Activated T-helper 1 cell treated with anti-CD3 and anti-CD28 coated beads, Interleukin-2, amount 50 U/mL, for 16 hours (primary cell): ENCODE measurements at places on chromosomes 5 and 9.

GRCh38 chr9:129677456-129677855 lies 12.0 kb downstream of the PRRX2 start:
- DNase-seq, result no peak

GRCh38 chr5:17839848-17840247 lies 205.6 kb downstream of the TAF11L14 start:
- no peak for DNase-seq

DNA sequence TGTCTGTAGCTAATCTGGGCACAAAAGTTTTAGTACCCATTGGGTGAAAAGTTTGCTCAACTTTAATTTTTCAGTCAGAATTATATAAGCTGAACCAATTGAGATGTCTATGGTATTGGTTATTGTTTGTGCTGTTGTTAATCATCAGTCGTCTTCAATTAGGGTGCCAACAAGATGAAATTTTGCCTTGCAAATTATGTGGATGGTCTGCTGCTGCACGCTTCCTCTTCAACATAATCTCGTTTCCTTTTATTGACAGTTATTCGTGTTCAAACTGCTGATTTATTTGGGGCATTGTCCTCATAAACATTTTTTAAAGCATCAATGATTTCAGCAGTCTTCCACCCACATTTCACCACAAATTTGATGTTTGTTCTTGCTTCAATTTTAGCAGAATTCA lies 194.0 kb downstream of the HTR1A start:
- DNase-seq, result no peak

DNA sequence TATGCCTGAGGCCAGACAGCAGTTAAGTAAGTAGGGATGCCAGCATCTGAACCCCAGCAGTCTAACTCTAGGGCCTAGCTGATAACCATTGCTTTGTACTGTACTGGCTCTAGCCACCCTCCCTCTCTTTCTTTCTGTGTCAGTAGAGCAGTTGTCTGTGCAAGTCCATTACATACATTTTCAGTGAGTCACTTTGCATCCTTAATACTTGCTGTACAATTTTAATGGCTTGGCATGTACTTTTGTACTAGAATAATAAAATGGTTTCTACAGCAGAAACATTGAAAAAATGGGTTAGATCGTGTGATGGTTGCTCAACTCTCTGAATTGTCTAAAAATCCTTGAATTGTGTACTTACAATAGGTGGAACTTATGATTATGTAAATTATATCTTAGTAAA lies 1.5 kb upstream of the TTC39B start:
- DNase-seq, result no peak

GRCh38 chr5:139399501-139400121 lies 4.3 kb downstream of the SPATA24 start:
- DNase-seq, result no peak

GRCh38 chr5:159001247-159001646 lies 98.5 kb downstream of the EBF1 start:
- DNase-seq, result no peak

DNA sequence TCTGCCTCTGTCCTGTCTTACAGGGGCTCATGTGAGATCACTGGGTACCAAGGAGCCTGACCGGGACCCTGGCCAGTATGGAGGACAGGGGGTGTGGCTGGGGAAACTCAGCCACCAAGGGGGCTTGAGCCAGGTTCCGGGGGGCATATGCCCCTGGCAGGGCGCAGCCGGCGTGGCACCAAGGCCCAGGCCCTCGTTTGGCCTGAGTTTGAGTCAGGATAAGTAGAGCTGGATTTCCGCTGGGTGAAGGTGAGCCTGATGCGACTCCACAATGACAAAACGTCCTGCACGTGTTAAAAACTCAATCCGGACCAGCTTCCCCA lies 616 bp upstream of the TSPAN17 start:
- no peak for DNase-seq

DNA sequence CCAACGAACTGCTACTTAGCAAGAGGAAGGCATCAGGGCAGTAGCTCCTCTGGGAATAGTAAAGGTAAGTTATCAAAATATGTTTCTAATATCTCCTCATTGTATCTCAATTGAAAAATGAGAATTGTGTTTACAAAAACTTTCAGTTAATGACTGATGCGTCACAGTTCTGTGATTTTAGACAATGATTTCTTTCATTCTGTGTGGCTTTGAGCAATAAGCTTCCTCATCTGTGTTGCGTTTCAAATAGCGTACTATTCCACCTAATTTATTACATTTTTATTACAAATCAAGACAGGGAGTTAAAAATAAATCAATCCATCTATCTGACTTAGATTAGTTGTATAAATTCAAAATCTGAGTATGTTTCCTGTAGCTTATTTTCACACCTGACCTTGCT lies 145.0 kb downstream of the CAAP1 start:
- DNase-seq, result no peak

DNA sequence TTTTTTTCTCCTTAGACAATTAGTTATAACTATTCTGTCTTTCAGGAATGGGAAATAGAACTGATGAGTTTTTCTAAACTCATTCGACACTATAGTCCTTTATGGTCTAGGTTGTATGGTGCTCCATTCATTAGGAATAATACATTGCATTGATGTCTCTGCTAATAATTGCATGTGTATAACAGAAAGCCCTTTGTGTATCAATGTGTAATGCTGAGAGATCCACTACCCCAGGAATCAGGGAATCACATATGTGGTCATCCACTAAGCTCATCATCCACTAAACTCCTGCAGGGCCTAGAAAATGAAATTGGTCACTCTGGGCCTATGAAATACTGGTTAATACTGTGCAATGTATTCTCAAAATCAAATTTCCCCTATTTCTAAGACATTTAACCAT lies 242.0 kb upstream of the CDH18 start:
- no peak for DNase-seq

DNA sequence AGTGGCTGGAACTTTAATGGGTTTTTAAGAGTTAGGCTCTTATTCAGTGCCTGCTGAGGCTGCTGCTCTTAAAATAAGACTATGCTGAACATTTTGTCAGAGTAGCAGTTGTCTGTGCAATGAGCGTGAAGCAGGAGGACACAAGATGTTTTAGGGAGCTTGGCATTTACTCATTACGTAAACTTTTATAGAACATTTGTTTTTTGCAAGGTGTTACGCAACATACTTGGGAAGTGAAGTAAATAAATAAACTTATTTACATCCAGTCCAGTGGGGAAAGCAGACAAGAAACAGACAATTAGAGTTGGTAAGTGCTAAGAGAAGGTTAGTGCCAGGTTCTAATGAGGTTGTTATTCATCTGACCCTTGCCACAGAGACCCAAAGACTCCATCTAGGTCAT lies 226.0 kb downstream of the HINT1 start:
- no peak for DNase-seq

GRCh38 chr9:116271340-116271739 lies 117.7 kb downstream of the PAPPA start:
- DNase-seq, result no peak

- DNase-seq, result no peak
Measured at GRCh38 chr9:136665111-136665703, 2.5 kb downstream of the EGFL7 start.

DNA sequence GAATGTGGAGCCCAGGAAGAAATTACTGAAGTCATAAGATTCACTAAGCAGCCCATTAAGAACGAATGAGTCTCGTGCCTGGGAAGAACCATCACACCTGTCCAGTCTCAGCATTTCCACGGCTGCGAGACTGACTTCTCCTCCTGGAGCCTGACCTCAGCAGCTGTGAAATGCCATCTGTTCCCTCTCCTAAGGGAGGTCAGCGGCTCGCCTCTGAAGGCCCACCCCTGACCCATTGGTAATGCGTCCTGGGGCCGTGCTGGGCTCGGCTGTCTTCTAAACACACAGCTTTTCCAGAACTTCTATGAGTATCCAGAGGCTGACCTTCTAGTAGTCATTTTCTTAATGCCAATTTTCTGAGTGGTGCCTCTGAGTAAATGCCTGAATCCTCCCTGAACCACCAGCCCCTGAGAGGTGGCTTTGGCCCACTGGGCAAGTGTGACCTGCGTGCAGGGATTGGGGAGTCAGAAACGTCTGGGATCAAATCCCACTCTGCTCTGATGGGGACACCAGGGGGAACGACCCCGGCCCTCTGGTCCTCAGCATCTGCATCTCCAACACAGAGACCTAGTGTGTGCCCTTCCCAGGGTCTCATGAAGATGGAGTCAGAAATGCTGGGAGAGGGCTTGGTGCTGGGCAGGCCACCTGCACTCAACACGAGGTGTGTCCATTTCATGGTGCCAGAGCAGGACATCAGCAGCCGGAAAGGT lies 5.7 kb downstream of the SLC6A3 start:
- DNase-seq, result no peak

GRCh38 chr5:176792655-176793342 lies 17.6 kb upstream of the UNC5A start:
- DNase-seq, result no peak

DNA sequence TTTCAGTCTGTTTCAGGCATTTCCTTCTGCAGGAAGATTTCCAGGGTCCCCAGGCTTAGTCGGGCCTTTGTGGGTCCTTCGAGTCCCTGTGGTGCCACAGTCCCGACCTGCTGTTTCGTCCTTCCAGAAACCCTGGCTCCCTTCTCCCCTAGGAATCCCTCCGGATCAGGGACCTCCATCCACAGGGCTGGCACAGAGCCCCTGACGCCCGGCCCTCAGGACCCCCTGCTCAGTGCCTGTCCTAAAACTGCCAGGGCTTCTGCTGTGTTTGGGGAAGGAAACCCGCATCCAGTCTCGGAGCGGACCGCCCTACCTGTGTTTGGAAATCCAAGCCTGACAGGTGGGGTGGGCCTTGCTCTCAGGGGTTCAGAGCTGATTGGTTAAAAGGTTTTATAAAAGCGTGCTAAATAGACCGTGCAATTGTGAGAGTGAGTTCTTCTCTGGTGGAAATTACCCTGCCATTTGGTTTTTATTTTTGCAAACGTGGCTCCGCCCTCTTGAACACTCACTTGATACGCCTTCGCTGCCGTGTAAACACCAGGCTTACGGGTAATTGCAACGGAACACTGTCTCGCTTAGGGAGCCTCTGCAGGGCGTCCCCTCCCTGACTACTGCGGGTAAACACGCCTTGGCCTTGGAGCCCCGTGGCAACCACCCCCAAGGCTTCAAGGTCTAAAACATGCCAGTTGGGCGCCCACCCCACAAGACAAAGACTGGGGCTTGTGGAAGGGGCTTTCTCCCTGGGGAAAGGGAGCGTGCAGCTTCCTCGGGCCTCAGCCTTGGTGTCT lies 121.2 kb downstream of the PHF2 start:
- DNase-seq, result no peak

GRCh38 chr5:58493141-58493540 lies 1.9 kb downstream of the GAPT start:
- no peak for DNase-seq

DNA sequence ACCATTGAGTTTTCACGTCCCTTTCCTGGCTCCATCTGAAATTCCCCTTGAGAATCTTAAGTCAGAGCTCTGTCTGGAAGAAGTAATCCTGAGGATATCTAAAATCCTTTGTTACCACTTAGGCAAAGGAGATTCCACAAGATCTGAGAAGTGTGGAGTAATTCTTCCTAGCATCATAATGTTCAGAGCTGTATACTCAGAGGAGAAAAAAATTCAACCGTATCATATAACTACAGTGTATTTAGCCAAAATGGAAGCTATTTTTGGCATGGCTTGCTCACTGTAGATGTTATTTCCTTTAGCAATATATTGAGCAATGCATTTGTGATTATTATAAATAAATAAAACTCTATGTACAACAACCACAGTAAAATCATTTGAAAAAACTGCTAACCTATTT lies 1858.4 kb downstream of the EFNA5 start:
- no peak for DNase-seq

DNA sequence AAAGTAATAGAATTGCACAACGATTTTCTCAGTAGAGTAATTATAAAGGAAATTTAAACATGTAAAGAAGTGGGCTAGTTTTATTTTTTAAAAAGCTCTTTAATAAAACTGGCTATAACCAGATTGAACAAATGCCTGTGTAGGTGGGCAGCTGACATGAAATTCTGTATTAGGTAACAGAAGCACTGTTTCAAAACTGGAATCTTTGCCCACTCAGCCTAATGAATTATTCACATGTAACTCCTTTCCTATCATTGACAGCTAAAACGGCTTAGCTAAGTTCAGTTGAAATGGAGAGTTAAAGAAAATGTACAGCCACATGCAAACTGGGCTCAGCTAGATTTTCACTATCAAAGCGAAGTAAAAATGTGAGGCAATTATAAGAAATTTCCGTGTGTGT lies 1300.1 kb upstream of the ACO1 start:
- no peak for DNase-seq
